ENCODE measurements at places on chromosomes 6 and 20. TPM values are rescaled to one million over a fixed set of nuclear protein-coding genes. Genes with fewer than 3 reads are reported as not detected.

GRCh38 chr6:118810420-118811027 is 83.4 kb upstream of the ASF1A start:
- no peak overlapping the region for H3K4me3 ChIP-seq
- H3K4me1 ChIP-seq, result no peaks in the 10 kb centered on the region

Gene SAMD5
- 4.1 TPM for total RNA-seq

DNA sequence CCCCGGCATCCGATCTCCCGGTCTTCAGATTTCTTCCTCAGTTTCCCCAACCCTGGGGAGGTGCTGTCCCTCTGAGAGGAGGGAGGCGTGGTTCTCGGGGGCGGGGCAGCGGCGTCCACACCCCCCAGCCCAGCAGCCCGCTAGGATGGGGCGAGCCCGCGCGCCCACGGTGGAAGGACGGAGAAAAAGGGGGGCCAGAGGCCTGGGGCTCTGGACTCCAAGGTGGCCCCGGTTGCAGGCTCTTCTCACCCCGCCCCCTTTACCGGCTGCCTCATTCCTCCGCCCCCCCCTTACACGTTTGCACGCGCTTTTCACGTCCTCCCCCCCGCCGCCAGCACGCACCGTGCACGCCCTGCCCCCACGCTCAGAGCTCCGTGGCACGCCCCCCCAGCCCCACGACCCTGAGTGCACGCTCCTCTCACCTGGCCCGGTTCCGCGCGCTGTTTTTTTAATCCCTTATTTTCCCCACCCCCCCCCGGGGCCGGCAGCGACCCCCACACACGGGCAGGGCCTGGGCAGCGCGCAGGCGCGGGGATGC is 402 bp downstream of the ZBTB12 start:
- H3K27ac ChIP-seq, result peak overlapping the region; percentile 91
- peaks cover 13% of the 10 kb centered on the region for H3K4me1 ChIP-seq
- peak; percentile 77 for DNase-seq
- no peaks in the 10 kb centered on the region for H3K27me3 ChIP-seq

- no peaks in the 10 kb centered on the region for H3K4me1 ChIP-seq
- DNase-seq, result no peak
- no peak overlapping the region for H3K4me3 ChIP-seq
- no peaks in the 10 kb centered on the region for H3K27me3 ChIP-seq
- H3K36me3 ChIP-seq, result no peaks in the 10 kb centered on the region
These were observed 37.8 kb upstream of the RNF182 start for GRCh38 chr6:13886949-13887348.

Gene PRICKLE4
- total RNA-seq, result 10.4 TPM

Gene BPI
- total RNA-seq, result 3.5 TPM

Gene NKAIN2
- total RNA-seq, result not detected

DNA sequence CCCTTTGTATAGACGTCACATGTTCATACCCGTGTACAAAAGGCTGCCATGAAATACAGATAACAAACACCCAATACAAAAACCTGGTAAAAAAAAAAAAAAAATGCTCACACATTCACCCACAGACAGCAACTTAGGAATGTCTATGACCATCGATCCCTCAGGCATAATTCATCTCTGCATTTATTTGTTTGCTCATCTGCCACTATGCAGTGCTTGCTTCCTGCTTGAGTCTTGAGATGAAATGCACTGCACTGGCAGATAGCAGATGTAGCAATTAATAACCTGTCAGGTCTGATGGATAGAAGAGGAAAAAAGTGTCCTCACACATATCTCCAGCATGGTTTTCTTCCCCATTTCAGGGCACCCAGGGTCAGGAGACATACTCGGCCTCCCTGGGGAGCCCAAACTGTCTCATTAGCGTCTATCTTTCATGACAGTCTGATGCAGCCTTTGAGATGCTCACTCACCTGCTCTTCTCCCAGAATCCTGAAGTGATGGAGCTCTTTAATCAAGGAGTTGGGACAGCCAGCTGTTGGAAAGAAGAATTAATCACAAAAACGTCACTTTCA is 295.1 kb upstream of the AGPAT4 start:
- no peaks in the 10 kb centered on the region for H3K27me3 ChIP-seq
- H3K4me1 ChIP-seq, result no peaks in the 10 kb centered on the region
- no peaks in the 10 kb centered on the region for H3K36me3 ChIP-seq
- no peak overlapping the region for H3K4me3 ChIP-seq

Gene PRRT1
- not detected for total RNA-seq

Gene MYLK2
- 0.21 TPM for total RNA-seq

Gene SLPI
- total RNA-seq, result 11.0 TPM

Gene ERGIC3
- total RNA-seq, result 124 TPM

DNA sequence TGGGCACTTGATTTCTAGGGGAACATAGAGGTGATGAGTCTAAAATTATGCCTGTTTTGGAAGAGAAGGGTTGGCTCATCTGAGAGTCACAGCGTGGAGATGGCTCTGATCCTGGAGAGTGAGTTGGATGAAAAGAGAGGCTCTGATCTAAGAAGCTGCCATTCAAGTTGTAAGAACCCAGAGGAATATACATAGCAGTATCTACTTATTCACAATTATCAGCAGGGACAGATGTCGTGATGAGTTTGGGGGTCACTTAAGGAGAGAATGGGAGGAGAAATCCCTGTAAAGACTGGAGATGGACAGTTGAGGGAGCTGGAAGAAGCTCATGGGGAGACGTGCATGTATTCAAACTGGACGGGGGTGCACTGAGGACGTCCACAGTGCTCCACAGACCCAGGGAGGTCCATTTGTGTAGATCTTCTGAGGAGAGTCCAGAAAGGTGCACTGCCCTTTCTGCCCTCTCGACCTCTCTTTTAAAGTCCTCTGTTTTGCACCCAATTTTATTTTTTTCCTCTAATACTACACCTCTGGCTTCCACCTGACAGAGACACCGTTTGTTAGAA is 124.7 kb upstream of the SSTR4 start:
- DNase-seq, result no peak
- H3K27me3 ChIP-seq, result no peaks in the 10 kb centered on the region
- H3K36me3 ChIP-seq, result no peaks in the 10 kb centered on the region
- H3K4me3 ChIP-seq, result no peak overlapping the region
- no peaks in the 10 kb centered on the region for H3K4me1 ChIP-seq
